ENCODE measurements at places on chromosomes 3 and 15. TPM values are rescaled to one million over a fixed set of nuclear protein-coding genes. Genes with fewer than 3 reads are reported as not detected.
A peak's percentile ranks its signal among the peaks of the same experiment; 100 is the strongest.

DNA sequence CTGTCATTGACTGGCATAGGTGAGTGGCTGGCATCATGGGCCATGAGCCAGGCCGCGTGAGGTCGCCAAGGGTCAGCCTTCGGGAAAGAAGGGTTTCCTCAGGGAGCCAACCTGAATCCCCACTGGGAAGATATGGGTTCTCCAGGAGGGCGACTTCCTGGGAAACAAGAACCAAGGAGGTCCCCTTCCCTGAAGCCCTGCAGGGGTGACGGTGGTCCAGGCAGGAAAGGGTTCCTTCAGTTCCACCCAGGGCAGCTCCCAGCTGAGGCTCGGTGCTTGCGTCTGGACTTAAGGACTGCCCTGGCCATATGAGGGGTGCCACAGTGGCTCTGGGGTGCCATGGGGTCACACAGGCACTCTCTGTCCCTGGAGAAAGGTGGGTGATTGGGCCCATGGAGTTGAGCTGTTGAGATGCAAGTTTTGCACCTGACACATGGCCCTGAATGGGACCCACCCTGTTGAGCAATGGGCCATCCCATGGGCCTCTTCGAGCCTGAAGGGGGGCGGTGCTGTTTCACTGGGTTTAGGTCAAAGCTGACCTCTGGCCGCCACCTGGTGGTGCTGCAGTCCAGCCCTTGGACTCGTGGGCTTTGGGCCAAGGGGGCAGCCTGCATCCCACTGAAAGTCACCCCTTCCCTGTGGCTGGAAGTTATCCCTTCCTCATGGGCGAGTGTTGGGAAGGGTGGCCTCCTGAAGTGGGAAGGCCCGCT is 228.1 kb downstream of the SNRPN start:
- peak; percentile 3 for DNase-seq

- DNase-seq, result no peak
Measured at GRCh38 chr3:150054635-150055034, 83.9 kb upstream of the PFN2 start.

POPDC2 gene
- total RNA-seq, result 2.0 TPM

FOXB1 gene
- total RNA-seq, result 0.26 TPM

Data from activated T-cell treated with anti-CD3 and anti-CD28 coated beads, Interleukin-2, amount 50 U/mL, for 4 hours (primary cell).